ENCODE measurements at places on chromosomes 1 and 21.

- no peak for DNase-seq
Observed at GRCh38 chr1:34792868-34793727, at the start of gene GJA4. GJA4 (plus strand) TSS chr1:34792999; CDS start chr1:34794214, 1,215 bp downstream.

DNA sequence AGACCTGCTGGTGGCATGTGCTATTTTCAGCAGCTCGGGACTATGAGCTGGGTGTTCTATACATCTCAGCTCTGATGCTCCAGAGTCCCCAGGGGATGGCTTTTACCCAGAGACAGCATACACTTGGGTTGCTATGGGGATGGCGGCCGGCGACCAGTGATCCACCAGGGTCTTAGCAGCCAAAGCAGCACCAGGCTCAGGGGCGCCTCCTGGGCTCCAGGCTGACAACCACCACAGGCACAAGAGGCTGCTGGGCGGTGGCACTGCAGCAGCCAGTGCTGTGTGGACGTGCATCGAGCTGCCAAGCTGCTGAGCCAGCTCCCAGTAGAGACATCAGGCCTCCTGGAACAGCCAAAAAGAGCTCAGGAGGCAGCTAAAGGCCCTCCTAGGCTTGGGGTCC is 37.6 kb upstream of the CLSTN1 start:
- no peak for DNase-seq

DNA sequence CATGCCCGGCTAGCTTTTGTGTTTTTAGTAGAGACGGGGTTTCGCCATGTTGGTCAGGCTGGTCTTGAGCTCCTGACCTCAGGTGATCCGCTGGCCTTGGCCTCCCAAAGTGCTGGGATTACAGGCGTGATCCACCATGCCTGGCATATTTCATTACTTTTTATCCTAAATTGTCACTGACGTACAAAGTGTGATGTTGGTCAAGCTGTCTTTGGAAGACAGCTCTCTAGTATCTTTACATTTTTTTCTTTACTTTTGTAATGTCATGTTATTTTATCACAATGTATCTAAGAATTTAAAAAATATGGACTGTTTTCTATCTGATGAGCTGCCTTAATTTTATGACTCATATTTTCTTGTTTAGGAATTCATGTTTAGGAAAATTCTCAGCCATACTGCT is 72.2 kb downstream of the SPATA17 start:
- no peak for DNase-seq

DNA sequence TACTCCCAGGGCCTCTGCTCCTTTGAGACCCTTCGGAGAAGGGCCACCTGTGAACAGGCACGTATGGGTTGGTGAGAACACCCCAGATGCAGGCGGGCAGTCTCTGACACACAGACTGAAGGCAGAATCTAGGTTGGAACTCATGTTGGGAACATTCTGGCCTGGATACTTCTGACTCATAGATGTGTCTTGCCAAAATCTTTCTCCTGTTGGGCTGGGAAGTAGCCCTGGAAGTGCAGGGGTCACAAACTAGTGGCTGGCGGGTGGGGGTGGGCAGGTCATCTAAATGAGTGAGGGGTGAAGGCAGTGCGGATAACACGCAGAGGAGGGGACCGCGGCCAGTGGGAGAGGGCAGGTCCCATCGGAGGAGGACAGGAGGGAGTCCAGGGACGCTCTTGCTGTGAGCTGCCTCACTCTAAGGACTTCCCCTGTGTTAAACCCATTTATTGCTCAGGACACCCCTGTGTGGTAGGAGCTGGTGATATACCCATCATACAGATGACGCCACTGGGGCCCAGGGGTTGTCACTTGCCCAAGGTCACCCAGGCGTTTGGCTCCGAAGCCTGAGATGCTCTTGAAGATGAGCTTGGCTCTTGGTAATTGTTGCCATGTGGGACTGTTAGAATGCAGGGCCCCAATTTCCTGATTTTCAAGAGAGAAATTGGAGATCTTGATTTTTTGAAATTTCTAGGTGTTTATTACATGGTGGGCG is 181.0 kb downstream of the PTPRU start:
- DNase-seq = no peak

DNA sequence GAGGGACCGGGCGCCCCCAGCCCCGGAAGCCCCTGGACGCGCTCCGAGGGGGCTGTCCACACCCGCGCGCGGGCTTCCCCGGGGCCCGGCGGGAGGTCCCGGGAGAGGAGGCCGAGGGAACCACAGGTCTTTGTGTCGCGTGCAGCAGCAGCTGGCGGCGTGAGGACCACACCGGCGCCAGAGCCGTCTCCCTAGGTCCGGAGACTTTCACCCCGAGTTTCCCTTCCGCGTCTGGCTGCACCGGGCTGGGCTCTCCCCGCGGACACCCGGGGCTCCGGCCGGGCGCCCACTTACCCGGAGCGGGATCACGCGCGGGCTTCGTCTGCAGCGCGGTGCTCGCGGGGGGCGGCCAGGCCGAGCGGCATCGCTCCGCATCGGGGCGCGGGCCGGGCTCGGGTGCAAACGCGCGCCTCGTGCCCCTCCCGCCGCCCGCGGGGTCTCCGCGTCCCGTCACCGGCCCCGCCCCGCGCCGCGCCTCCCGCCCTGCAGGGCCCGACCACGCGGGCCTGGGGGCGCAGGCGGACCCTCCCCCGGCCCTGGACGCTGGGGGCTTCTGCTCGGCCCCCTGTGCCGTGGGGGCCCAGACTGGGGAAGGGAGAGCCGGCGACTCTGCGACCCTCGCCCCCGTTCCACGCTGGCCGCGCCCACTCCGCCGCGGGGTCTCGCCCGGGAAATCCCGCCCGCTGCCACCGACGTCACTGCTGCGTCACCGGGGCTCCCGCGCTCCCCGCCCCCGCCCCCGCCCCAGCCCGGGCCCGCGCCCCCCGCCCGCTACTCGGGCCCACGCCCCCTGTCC is at the start of gene GNG4:
GNG4 (minus strand) TSS at position 417 of the 796 bp plus-strand sequence. CDS start 65,946 bp downstream, outside the sequence.
- no peak for DNase-seq

- no peak for DNase-seq
Observed at GRCh38 chr1:228004856-228005462, 1.8 kb upstream of the WNT3A start.

DNA sequence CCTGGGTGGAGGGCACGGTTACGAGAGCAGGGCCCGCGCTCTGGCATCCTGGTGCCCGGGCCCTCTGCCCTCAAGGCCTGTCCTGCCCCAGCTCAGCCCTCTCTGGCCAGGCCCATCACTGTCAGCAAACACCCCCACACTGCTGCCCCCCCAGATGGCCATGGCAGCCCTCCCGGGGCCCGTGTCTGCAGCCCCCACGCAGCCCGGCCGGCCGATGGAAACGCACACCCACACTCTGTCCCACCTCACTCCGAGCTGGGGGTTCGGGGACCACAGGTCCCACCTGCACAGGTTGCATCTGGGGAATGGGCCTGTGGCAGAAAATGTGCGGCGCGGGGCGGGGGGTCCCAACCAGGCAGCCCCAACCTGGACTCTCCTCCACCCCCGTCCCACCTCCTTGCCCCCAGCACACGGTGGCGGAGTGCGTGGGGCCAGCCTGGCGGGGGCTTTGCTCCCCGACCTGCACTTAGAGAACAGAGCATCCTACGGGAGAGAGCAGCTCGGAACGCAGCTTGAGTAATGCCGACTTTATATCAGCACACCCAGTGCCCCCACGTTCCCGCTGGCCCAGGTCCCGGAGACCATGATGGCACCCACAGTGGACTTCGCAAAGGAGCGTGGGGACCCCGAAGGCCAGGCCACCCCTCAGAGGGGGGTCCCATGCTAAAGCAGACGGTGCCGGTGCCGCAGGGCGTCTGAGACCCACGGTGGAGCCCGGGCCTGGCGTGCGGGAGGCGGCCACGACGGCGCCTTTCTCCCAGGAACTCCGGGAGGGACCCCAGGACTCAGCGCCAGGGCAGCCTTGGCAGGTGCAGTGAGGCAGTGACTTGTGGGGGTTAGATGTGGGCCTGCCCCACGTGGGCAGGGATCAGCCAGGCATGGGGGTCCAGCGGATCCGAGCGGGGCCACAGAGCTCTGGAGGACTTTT is 7.5 kb upstream of the RNF223 start:
- no peak for DNase-seq

- DNase-seq = peak; percentile 61
Observed at GRCh38 chr1:172673761-172674160, 14.9 kb downstream of the FASLG start.

DNA sequence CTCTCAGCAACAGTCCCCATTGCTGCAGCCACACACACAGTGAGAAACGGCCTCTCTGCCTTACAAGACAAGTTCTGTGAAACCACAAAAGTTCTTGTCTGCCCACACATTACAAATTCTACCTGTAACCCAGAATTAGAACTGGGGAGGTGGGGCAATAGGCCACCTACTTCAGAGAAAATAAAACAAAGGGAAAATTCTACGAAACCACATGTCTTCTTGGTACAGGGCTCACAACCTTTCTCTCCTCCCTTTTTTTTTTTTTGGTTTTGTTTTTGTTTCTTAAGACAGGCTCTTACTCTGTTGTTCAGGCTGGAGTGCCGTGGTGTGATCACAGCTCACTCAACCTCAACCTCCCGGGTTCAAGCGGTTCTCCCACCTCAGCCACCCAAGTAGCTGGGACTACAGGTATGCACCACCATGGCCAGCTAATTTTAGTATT is 30.2 kb downstream of the LPAR3 start:
- no peak for DNase-seq

GRCh38 chr1:92037400-92037799 is 7.6 kb downstream of the EPHX4 start:
- no peak for DNase-seq

GRCh38 chr21:44820851-44821250 is 3.0 kb upstream of the SUMO3 start:
- peak; percentile 81 for DNase-seq

GRCh38 chr1:20381045-20381641 is 90.5 kb downstream of the VWA5B1 start:
- no peak for DNase-seq

- peak; percentile 7 for DNase-seq
Observed at GRCh38 chr1:111891566-111891965, 97.9 kb downstream of the KCND3 start.

DNA sequence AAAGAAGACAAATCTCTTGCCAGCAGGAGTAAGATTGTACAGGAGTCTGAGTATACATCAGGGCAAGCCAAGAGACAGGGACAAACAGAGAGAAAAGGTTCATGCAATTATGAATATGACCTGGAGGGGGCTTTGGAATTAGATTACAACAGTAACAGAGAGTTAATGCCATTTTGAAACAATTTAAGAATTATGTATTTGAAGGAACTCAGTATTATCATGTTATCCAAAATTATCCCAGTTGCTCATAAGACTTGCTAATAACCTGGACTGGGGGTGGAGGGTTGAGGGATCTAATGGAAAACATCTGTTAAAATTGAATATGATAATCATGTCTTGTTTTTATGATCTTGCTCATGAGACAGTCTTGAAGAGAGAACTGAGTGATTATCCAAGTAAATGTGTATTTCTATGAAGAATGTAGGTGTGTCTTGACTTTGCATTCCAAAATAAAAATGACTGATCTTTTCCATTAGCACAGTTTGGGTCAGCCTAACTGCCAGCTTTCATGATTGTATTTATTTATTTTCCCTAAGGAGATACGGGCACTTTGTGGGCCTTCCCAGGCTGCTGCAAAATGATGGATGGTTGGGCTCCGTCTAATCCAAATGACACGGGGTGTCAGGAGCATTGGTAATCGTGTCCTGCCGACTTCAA is 117.7 kb downstream of the ERG start:
- peak; percentile 35 for DNase-seq

DNA sequence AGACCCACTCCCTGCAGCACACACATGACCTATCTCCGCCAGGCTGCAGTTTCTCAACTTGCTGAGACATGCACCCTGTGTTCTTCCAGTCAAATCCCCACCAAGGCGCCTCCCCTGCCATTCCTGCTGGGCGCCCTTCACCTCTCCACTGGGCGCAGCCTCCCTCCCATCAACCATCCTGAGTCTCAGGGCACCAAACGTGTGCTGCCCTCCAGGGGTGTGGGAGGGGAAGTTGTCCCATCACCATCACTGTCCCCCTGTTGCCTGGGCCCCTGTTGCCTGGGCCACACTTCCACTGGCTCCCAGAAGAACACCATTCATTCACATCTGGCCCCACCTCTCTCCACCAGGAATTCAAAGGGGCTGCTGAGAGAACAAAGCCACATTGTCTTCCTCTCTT is 44.9 kb upstream of the EFHD2 start:
- DNase-seq = no peak

GRCh38 chr21:31293986-31294385 is 50.1 kb downstream of the TIAM1 start:
- peak; percentile 83 for DNase-seq

DNA sequence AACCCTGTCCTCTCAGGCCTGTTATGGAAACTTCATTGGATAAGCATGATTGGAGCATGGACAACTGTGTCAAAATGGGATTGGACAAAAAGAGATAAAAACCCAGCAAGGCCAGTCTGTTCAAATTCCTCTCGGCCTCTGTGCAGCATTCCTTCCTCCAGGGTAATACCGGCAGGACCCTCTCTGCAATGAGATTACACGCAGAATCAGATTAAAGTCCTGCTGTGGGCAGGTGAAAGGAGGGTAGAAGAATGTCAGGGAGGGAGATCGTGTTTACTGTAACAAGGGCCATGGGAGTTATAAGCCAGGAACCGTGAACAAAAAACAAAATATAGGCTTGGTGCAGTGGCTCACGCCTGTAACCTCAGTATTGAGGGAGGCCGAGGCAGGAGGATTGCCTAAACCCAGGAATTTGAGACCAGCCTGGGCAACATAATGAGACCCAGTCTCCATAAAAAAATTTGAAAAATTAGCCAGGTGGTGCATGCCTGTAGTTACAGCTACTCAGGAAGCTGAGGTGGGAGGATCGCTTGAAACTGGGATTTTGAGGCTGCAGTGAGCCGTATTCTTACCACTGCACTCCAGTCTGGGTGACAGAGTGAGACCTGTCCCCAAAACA is 5.6 kb upstream of the EFHD2 start:
- no peak for DNase-seq

DNA sequence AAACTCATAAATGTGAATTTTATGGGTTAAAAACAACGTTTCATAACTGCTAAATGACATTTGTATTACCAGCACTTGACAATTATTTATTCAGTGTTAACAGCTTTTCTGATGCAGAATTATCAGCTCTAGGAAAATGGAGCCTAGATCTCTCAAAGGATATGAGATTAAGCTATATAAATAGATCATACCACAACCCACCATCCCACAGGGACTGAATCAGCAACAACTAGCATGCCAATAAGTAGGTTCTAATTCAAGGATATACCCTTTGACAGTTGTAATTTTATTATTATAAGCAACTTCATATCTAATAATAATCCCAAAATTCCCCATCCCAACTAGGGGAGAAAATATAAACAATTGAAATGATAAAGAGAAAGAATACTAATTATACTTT is 275.4 kb upstream of the RGS18 start:
- DNase-seq = no peak

DNA sequence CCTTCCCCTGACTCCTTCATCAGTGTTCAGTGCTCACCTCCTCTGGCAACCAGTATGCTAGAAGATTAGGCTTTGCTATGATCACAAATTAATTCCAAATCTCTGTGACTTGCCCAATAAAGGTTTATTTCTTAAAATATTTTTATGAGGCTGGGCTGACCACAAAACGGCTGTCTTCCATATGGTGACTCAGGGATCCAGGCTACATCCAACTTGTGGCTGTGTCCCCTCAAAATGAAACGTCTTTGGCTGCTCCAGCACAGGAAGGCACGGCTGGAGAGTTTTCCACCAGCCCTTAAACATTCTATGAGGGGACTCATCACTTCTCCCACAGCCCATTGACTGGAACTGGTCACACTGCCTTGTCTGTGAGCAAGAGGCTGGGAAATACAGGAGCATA is 131.5 kb downstream of the HUNK start:
- DNase-seq = peak; percentile 27

Measured in EH (cell line).